Foreskin fibroblast (primary cell): ENCODE measurements at places on chromosomes 2 and 18.

DNA sequence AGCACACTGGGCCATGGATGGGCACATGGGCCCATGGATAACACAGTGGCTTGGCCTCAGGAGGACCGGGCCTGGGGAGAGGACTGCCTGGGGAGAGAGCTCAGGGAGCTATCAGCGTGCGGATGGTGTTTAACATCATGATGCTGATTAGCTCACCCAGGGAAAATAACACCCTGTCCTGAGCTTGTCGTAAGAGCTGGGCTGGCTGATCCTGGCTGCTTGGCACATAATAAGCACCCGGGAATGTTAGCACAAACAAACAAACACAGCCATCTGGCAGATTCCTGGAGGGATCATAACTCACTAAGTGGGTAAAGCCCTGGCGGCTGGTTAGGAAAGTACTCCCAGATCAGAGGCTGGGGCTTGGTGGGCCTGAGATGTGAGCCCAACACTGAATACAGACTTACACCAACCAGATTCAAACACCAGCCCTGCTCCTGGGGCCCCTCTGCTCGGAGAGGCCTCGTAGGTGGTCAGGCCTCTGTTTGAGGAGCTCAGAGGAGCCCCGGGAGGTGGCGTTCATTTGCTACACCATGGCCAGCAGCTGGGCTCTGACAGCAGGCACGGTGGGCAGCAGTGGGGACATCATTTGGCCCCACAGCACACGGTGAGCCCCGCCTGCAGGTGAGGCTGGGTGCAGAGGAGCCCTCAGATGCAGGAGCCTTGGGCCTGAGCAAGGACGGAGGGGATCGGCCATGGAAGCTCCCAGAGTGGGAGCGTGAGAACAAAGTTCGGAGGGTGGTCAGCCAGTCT is 193.4 kb upstream of the HDAC4 start:
- no peak for DNase-seq

DNA sequence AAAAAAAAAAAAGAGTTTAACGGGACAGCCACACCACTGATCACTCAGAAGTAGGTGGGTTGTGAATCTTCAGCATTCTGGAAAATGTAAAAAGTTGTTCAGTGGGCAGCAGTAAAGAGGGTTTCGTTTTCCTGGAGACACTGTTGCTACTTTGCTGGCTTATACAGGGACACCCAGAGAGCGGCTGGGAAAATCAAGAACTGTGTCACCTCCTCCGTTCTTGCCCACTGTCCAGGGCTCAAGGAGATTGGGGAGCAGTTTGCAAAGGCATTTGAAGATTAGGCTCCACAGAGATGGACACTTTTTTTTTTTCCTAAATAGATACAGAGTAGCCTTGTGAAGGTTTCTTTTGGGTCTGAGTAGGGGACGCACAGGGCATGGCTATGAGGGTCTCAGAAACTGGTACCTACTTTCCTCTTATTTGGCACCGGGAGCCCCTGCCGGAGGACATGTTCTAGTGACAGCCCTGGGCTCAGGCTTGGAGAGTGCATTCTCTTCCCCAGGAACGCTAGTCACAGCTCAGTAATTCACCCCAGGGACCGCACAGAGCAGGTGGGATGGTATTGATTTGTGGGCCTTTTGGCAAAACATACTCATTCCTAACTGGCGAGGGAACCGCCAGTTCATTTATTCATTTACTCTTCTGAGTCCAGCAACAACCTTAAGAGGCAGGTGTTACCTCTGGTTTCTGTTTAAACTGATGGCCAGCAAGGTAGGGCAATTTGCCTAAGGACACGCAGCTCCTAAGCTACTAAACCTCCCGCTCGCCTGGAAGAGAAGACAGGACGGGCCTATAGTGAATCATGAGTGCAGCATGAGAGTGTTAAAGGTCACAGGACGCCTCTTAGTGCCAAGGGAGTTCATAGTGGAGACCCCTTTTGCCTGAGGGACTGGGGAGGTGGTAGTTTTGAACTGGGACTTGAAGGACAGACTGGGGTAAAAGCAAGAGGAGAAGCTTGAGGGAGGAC is 53.1 kb downstream of the HPCAL1 start:
- no peak for DNase-seq

DNA sequence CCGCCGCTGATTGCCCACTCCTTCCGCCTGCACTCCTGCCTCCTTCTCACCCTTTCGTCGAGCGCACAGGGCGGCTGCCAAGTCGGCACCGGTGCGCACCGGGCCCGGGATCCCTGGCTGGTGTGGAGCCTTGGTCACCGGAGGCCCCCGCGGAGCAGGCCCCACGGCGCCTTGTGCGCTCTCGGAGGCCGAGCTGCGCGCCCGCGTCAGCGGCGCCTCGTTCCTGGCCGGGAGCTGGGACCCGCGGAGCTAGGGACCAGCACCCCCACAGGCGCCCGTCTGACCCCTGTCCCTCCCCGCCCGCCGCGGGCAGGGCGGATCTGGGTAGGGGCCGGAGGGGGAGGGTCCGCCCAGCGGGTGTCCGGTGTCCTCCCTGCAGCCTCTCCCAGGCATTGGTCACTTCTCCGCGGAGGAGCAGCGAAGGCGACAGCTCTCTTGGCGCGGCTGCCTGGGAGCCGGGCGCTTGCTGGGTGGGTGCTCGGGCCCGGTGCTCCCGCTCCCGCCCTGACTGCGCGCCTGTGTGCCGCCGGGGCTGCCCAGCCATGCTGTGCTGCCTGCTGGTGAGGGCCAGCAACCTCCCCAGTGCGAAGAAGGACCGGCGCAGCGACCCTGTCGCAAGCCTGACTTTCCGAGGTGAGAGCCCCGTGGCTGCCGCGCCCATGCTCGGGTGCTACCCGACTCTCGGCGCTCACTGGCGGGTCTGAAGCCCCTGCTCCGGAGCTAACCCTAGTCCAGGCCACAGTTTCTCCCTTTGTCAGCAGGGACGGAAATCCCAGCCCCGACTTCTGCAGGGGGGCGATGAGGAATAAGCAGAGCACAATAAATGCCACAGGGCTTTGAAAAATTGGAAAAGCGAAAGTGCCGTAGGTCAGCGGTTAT is 13.2 kb downstream of the DYSF start:
- DNase-seq = peak; percentile 45

DNA sequence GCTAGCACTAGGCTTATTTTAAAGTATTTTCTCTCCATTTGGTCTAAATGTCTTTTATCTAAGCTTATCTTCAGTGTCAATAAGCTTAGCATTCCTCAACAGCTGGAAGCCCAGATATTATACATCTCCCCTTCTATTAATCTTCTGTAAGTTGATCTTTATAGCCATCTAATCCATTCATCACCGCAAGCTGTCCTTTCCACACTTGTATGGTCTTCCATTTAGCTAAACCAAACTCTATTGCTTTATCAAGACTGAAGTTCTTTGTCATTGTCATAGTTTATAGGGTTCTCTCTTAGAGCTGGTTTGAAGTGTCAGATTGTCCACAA is 101.3 kb upstream of the GPR45 start:
- no peak for DNase-seq

- DNase-seq = no peak
These were observed 32.0 kb downstream of the FASTKD2 start for GRCh38 chr2:206797376-206797775.

DNA sequence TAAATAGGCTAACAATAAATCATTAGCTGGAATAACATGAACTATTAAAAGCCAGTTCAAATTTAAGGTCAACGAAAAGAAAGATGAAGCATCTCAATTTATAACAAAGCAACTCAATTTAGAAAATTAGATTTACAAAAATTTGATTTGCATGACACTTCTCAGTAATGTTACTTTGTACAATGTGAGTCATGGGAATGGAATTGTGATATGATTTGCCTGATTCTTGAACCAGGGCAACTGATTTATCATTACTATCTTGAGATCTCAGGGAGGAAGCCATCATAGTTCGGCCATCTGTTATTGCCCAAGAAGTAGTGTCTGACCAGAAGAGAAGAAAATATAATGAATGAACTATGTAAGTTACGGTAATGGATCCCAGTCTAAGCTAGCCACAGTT is 193.1 kb downstream of the RIT2 start:
- DNase-seq = no peak

GRCh38 chr2:12052796-12053195 is 306.4 kb downstream of the LPIN1 start:
- peak; percentile 47 for DNase-seq

- peak; percentile 76 for DNase-seq
These were observed 58.5 kb downstream of the ROCK1 start for GRCh38 chr18:21053127-21053526.

DNA sequence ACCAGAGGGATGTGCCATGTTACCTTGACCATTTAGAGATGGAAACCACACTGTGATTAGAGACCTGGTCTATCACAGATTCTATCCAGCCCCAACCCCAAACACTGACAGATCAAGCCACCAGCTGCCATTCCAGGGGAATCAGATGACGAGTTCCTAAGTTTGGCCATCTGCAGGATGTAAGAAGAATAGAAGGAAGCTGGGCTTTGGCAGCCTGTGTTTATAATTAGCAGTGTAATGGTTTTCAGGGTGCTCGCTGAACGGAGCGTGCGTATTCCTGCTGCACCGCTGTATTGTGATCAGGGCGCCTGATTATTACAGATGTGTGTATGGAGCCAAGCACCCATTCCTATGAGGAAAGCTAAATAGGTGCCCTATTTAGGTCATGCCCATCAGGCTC is 138.1 kb downstream of the LRRC30 start:
- DNase-seq = no peak

- DNase-seq = no peak
These were observed 62.2 kb upstream of the NXPH2 start for GRCh38 chr2:138842341-138842740.

GRCh38 chr2:173990970-173991819 is 26.0 kb upstream of the SP3 start:
- peak; percentile 95 for DNase-seq

- no peak for DNase-seq
These were observed 1.4 kb downstream of the UGP2 start for GRCh38 chr2:63843093-63843492.

- peak; percentile 2 for DNase-seq
These were observed 95.4 kb upstream of the CCDC85A start for GRCh38 chr2:56088411-56088810.

DNA sequence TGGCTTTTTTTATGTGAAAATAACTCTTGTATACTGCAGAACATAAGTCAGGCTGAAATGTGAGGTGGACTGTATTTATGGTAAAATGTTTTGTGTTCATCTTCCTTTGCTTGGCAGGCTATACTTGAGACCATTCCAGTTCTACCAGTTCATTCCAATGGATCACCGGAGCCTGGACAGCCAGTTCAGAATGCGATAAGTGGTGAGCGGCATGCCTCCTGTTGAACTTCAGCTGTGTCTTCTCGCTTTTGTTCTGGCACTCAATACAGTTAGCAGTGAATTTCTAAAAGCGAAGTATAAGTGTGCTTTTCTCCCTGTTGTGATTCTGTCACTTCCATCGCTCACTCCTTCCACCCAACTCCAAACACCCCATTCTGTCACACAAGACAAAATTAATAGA is 138.5 kb downstream of the ARHGAP28 start:
- DNase-seq = no peak

- no peak for DNase-seq
These were observed 238.3 kb downstream of the PRKCE start for GRCh38 chr2:45889620-45890370.

GRCh38 chr2:170092436-170093060 is 85.4 kb upstream of the MYO3B start:
- DNase-seq = no peak

GRCh38 chr18:77119851-77120491 is 12.6 kb downstream of the MBP start:
- DNase-seq = no peak

DNA sequence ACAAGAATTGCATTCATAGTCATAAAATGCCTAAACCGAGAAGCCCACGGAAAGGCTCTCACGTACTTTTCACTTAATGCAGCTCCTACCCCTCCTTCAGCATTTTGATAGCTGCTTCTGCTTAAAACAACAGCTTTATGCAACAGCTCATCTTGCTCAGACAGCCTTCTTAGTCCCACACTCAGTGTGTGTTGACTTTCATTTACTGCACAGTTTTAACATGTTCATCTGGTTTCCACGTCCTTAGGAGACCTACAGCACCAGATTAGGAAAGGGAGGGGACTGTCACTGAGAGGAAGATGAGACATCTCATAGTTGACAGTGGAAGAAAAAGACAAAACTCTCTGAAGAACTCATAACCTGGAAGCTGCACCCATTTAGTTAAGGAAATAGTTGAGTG is 435.4 kb downstream of the SETBP1 start:
- peak; percentile 19 for DNase-seq

- DNase-seq = peak; percentile 73
These were observed 112.7 kb downstream of the XRCC5 start for GRCh38 chr2:216221811-216222210.

GRCh38 chr2:163756588-163756987 is 20.8 kb upstream of the FIGN start:
- no peak for DNase-seq

GRCh38 chr2:120316528-120317179 is 29.3 kb upstream of the INHBB start:
- no peak for DNase-seq

- DNase-seq = peak; percentile 54
These were observed 16.4 kb upstream of the HNMT start for GRCh38 chr2:137947728-137948336.

GRCh38 chr18:48544661-48545415 is 6.0 kb downstream of the CTIF start:
- no peak for DNase-seq

DNA sequence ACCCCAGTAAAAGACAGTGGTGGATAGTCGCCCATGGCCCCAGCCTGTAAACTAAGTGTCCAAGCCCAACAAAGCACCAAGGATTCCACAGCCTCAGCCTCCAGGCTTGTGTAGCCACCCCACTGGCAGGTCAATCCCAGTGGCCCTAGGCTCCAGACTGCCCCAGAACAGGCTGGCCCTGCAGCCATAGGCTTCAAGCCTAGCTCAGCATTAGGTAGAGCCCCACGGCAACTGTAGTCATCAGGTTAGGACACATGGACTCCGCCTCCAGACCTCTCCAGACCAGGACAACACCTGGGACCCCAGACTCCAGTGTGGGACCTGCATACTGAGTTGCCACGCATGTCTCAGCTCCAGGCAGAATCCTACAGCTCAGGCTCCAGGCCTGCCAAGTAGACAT is 1590.6 kb upstream of the DDX18 start:
- DNase-seq = no peak

GRCh38 chr2:44450082-44450481 is 88.3 kb downstream of the CAMKMT start:
- no peak for DNase-seq

GRCh38 chr2:39416140-39416539 is 20.9 kb downstream of the MAP4K3 start:
- peak; percentile 78 for DNase-seq

DNA sequence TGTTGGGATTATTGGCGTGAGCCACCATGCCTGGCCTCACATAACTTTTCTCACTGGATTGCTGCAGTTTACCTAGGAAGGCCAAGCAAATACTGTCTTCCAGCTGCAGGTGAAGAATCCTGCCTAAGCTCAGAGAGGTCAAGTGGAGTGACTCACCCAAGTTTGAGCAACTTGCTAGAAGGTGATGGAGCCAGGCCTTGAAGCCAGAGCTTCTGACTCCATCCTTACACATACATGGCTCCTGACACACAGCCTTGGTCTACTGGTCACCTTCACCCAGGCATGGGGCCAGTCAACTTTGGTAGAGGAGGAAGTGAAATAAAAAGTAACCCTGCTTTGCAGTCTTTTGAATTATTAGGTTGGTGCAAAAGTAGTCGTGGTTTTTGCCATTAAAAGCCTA is 93.5 kb downstream of the VWA3B start:
- no peak for DNase-seq

- DNase-seq = no peak
These were observed 561.9 kb downstream of the ARHGAP15 start for GRCh38 chr2:143691121-143691520.
